ENCODE measurements at places on chromosomes 2 and 18.

- DNase-seq = no peak
Measured at GRCh38 chr2:169095621-169096105, 26.3 kb downstream of the DHRS9 start.

GRCh38 chr2:28979576-28980366 lies 1.3 kb upstream of the TOGARAM2 start:
- DNase-seq = no peak

DNA sequence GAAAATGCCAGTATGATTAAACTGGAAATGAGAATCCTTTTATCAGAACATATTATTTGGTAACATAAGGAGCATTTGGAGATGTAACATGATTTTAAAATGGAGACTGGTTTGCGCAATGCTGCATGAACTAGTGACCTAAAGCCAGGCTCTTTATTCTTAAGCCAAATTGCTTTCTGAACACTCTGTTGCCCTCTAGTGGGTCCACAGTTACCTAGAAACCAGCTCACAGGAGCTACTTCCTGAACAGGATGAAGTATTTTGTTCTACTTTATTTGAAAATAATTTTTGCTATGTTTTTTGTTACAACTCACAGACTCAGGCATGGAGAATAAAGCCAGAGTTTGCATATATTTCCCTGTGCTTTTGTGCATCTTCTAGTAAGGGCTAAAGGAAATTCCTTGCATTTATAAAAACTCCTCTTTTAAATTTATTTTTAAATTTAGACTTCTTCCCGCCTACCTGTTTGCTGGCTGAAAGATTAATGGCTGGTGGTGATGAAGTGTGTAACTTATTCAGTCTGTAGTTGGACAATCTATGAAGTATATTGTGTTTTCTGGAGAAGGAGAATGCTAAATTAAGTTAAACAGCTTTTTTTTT lies 146.7 kb downstream of the PARD3B start:
- no peak for DNase-seq

- DNase-seq = no peak
Measured at GRCh38 chr2:100301881-100302584, 20.3 kb downstream of the LONRF2 start.

DNA sequence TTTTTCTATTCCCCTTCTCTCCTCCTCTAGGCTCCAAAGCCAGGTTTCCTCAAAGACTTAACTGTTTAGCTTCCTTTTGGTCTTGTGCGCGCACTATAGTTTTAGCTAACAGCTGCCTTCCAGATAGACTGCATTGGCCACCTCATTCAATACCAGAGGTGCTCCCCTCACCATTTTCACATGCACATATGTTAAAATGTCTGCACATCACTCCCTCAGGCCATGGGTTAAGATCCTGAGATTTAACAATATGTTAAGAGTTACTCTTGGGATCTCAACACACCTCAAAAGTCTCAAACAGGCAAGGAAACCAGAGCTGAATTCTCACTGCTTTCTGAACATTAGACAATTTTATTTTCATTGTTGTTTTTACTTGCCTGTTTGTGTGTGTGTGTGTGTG lies 80.8 kb upstream of the MAP3K20 start:
- DNase-seq = no peak

DNA sequence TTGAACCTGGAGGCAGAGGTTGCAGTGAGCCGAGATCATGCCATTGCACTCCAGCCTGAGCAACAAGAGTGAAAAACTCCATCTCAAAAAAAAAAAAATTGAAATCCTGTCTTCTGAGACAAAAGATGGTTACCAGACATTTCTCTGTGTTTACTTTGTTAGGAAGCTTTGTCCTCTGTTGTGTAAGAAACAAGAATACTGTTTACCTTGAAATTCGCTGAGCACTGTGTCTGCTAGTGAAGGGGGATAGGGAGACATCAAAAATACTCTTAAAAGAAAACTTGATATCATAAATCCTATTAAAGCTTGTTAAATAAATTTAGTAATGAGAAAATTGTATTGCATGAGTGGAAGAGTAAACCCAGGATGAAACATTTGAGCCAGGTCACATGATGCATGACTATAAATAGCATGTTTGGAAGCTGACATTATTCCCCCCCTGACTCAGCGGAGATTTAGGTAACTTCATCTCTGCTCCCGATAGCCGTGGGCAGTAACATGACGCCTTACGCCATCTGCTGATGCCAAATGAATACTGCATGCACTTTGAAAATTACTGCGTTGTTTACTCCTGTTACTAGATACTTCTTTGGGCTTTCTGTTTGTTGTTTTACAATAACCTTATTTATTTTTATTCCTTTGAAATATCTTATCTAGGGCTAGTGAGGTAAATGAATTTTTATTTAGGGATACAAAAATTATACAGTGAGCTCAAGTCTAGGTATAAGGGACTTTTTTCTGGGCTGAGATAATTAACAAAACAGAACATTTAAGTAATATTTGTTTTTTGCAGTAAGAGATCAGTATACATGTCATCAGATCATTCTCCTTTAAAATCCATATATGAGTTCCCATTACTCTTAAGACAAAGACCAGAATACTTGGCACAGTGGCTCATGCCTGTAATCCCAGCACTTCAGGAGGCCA lies 134.9 kb downstream of the MAP3K20 start:
- DNase-seq = peak; percentile 82

- no peak for DNase-seq
Measured at GRCh38 chr18:79139206-79139605, 70.0 kb downstream of the ATP9B start.

- DNase-seq = no peak
Measured at GRCh38 chr18:63224630-63225029, 94.9 kb downstream of the BCL2 start.

- no peak for DNase-seq
Measured at GRCh38 chr2:36696533-36696932, at the start of gene VIT. Gene VIT, plus strand, starts transcription at chr2:36696707. Its CDS starts 19,664 bp downstream, at chr2:36716371.

- no peak for DNase-seq
Measured at GRCh38 chr2:23668756-23669304, 258.1 kb downstream of the ATAD2B start.

DNA sequence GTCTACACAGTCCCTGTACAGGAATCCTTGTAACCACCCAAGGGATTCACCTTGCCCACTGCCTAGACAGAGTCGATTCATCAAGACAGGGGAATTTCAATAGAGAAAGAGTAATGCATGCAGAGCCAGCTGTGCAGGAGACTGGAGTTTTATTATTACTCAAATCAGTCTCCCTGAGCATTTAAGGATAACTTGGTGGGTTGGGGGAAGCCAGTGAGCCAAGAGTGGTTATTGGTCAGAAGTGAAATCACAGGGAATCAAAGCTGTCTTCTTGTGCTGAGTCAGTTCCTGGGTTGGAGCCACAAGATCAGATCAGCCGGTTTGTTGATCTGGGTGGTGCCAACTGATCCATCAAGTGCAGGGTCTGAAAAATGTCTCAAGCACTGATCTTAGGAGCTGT lies 17.8 kb upstream of the FAM98A start:
- no peak for DNase-seq

DNA sequence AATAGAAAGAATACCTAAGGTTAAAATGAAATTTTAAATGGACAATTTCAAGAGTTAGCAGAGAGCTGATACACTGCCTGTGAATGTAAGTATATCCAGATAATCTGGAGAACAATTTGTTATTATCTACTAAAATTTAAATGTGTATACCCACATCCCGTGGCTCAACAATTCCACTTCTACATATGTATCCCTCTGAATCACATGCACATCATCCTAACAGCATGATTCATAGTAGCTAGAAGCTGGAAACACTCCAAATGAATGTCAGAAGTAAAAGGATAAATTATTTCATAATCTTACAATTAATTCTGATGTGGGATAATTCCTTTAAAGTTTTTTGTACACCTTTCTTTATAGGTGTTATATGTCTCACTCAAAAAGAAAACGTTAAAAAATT lies 87.9 kb downstream of the CNTNAP5 start:
- no peak for DNase-seq

GRCh38 chr2:190674966-190675650 lies 26.2 kb downstream of the NAB1 start:
- DNase-seq = no peak

DNA sequence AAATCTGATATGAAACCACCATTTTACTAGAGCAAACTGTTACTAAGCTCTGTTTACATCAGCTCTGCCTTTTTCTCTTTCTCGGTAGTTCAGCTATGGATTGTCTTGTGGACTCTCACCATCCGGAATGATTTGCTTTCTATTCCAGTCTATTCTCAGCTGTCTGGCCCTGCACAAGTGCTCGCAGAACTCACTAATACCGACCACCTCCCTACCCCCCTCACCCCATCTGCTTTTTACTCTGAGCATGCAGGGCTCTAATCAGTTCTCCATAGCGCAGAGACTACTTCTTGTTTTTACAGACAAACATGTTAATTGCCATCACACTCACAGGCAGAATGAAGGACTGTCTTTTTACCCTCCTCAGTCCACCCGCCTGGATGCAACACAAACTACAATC lies 180.7 kb upstream of the POU3F3 start:
- DNase-seq = no peak

- DNase-seq = no peak
Measured at GRCh38 chr18:32439241-32439640, 31.4 kb downstream of the GAREM1 start.

DNA sequence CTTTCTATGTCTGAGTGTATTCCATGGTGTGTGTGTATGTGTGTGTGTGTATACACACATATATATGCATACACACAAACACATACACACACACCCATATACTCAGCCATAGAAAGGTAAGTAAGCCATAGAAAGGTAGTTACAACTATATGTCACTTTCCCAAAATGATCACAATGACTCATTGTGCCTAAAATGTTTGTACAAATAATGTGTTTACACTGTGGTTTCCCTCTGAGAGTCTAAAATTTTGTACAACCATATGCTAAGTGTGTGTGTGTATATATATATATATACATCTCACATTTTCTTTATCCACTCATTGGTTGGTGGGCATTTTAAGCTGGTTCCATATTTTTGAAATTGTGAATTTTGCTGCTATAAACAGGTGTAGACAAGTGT lies 55.3 kb upstream of the CSRNP3 start:
- no peak for DNase-seq

DNA sequence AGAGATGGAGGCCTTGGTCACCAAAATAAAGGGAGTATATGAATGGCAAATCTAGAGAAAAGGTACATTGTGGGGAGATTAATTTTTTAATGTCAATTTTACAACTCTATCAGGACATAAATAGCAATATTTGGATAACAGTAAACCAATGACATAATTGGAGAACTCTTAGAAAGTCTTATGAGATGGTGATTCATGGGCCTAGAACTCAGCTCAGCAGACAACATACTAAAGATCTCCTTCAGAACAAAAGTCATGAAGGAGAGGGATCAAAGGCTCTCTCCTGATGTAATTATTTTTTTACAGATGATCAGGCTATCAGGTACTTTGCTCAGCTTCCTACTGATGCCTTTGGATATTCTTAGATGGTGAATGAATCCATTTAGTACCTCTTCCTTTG lies 90.0 kb downstream of the CRACDL start:
- DNase-seq = no peak

GRCh38 chr2:73564986-73565385 lies 77.2 kb downstream of the NAT8 start:
- no peak for DNase-seq

DNA sequence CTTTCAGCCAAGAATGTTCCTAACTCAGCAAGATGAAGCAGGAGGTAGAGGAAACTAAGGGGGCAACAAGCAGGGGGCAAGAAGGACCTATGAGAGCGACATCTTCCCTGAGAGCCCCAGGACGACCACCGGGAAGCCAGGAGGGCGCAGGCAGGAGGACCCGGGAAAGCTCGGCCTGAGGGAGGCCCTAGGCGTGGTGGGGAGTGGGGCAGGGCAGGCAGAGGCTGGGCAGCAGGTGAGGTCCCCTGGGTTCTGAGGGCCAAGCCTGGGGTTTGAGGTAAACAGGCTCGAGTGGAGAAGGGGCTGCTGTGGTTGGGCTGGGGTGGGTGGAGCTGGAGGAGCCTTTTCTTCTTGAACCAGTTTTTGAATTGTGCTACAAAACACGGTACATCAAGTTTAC lies 1.3 kb upstream of the ALPI start:
- DNase-seq = no peak

GRCh38 chr2:111673526-111673925 lies 210.5 kb downstream of the ANAPC1 start:
- DNase-seq = peak; percentile 61

DNA sequence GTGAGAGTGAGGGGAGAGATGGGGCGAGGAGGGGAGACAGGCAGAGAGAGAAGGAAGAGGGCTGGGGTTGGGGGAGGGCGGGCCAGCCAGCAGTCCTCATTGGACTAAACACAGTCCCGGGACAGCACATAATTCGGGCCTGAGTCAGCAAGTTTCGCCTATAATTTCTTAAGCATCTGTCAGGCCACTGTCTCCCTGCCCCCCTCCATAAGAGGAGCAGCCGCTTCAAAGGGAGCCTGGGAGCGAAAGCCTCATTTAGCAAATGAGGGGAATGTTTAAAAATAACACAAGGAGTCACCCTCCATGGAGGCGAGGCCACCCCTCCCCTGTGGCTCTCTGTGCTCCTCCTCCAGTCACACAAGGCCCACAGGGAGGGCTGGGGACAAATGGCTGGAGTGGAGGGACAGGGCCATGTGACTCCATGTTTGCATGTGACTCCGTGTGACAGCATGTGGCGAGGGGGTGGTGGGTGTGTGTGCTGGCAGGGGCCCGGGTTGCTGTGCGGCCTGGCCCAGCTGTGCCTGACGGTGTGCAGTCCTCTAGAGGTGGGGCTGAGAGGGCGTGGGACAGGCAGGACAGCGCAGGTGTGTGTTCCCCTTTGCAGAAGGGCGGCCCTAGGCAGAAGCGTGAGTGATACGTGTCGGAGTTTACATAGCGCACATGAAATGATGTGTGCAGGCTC lies 162.4 kb downstream of the CELF4 start:
- no peak for DNase-seq

DNA sequence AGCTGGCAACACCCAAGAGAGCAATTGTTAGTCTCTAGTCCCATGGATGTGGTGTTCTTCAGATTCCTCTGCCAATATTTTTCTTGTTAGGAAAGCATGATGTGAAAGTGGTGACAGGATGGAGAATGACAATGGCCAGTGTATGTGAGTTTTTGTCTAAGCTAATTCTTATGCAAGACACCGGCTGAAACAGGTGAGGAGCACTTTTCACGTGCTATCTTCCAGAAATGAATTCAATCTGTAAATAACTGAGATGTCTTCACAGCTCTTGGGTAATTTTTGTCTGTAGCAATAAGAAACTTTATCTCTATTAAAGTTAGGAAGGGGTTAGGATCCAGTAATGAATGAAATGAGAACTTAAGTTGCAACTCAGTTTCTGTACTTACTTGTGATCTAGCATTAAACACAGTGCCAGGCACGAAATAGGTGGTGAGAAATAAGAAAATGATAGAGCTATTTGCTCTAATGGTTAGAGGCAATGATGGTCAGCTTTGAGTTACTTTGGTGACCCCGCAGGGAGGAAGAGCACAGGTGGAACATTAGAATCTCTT lies 676 bp upstream of the AGPS start:
- no peak for DNase-seq

DNA sequence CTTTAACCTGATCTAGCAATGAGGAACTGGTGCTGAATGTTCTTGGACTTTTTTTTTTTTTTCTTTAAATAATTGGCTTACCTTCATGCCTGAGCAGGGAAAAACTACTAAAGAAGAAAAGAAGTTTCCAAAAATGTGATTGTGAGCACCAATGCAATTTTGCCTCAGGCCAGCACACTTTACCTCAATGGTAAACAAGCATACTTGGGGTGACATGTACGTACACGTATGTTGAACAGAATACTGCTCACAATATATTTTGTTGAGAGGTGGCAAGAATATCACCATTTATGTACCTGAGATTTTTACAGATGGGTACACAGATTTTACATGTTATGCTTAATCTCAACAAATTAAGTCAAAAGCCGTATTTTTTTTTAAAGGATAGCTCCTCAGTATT lies 144.3 kb downstream of the FIGN start:
- DNase-seq = no peak
